ENCODE measurements at places on chromosomes 1 and 21. TPM values are rescaled to one million over a fixed set of nuclear protein-coding genes. Genes with fewer than 3 reads are reported as not detected.

DNA sequence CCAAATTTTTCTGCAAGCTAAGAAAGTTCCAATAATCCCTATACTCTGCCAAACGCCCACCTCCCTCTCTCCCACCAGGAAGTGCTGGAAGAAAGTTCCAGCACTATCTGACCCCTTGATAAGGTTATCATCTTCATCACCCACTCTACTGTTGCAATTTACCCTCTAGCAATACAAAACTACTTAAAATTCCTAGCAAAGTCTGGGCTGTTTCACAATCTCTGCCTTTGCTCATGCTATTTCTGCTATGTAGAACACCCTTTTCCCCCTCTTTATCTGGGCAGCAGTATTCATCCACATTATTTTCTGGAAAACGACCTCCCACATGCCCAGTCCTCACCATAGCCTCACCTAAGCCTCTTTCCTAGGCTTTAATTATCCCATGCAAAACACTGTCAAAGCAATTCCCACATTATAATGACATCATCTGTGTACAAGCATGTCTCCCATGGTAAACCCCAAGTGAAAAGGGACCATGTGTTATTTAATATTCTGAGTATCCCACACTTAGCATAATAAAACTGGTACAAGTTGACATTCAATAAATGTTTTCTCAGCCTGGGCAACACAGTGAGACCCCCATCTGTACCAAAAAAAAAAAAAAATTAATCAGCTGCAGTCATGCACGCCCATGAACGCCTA lies 12.0 kb downstream of the F11R start:
- DNase-seq = no peak

- DNase-seq = no peak
Measured at GRCh38 chr1:181110013-181110412, 21.5 kb downstream of the IER5 start.

DNA sequence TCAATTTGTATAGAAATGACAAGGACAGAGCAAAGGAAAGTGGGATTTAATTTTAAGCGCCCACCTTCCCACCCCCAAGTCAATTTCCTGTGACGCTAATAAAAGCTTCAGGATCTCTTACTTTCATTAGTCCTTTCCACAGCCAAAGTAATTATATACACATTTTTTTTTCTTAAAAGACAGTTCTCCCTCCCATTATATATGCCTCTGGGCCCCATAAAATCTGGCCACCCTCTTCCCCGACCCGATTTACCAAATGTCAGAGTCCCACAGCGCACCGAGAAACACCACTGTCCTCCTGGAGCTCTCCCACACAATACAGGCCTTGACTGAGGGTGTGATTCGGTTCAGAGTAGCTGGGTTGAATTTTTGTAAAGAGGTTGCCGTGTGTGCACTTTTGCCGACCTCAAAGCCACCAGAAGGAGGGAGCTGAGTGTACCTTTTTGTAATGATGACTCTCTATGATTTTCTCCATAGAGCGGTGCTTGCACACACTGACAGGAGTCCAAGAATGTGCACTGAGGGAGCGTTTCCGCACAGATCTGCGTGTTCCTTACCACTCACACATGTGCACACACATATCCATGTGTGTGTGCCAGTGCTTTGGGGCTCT lies 26.2 kb upstream of the IL10 start:
- DNase-seq = no peak

DNA sequence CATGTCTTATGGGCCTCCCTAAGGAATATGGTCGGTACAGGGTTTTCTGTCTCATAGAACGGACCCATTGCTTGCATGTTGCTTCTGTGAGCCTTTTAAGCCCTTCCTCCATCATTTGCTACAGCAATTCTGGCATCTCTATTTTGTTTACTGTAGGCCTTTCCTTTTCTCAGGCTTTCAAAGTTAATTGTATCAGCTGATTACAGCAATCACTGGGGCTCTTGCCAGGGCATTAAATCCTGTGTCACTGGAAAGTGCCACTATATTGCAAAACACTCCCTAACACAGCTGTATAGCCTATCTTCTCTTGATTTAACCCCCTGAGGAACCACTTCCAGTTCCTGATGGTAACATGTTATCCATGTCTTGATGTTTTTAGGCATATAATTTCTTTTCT lies 156.5 kb downstream of the PDE4B start:
- no peak for DNase-seq

- DNase-seq = no peak
Measured at GRCh38 chr1:46411601-46412341, 17.7 kb downstream of the FAAH start.

CDKN2C gene
- 33.1 TPM for total RNA-seq

NCAM2 gene
- total RNA-seq = 0.93 TPM

REN gene
- 1.3 TPM for total RNA-seq

SERPINC1 gene
- total RNA-seq = not detected

RNU1-4 gene
- total RNA-seq = 6,165 TPM

Data from mesenteric fat pad (tissue), 1 donor.